ENCODE measurements at places on chromosomes 12 and 14.

- no peak for DNase-seq
These were observed 620 bp downstream of the PGAM5 start for GRCh38 chr12:132711080-132711843.

- DNase-seq = no peak
These were observed 89.2 kb upstream of the DYNC1H1 start for GRCh38 chr14:101875041-101875726.

DNA sequence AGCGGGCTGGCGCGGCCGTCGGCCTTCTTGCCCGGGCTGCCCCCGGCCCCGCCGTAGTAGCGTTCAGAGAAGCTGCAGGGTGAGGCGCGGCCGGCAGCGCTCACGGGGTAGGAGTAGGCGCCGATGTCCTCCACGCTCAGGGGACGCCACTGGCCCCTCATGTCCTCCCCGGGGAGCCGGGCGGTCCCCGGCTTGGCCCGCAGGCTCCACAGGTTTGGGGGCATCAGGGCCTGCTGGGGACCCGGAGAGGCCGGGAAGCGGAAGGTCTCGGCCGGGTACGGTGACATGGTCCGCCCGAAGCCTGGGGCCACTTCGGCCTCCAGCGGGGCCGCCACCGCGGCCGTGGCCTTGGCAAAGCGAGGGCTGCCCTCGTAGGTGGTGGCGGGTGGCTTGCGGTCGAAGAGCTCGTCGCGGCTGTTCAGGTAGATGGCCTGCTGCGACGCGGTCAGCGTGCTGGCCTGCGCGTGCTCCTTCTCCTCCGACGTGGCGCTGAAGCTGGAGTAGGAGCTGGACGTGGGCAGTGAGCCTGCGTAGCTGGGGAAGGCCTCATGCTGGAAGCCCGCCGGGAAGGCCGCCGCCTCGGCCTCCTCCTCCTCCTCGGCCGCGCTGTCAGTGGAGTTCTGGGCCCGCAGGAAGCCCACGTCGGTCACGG lies 48.7 kb downstream of the BEGAIN start:
- DNase-seq = no peak

DNA sequence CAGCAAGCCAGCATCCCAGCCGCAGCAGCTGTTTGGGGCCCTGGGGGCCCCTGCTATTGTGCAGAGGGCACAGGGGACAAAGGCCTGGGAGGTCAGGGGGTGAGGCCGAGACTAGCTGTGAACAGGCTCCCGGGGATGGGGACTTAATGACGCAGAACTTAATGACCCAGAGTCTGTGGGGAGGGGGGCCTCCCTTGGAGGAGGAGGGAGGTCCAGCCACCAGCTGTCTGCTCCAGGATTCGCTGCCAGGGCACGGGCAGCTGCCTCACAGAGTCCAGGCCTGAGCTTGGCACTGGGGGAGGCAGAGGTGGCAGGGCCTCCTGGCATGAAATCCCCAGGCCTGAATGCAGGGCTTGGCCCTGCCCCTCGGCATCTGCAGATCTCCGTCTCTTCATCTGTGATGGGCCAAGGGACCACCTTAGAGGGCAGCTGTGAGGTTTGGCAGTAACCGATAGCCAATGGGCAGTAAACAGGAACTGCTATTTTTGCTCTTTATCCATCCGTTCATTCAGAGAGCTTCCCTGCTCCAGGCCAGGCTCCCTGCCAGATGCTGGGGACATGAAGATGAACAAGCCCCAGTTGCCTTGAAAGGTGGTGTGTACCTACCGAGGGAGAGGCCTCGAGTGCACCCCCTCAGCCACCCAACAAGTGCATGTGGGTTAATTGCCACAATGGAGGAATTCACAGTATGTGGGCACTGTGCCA lies 6.7 kb downstream of the FAM222A start:
- DNase-seq = no peak

- DNase-seq = no peak
These were observed 759.7 kb downstream of the DIO2 start for GRCh38 chr14:79451601-79452000.

DNA sequence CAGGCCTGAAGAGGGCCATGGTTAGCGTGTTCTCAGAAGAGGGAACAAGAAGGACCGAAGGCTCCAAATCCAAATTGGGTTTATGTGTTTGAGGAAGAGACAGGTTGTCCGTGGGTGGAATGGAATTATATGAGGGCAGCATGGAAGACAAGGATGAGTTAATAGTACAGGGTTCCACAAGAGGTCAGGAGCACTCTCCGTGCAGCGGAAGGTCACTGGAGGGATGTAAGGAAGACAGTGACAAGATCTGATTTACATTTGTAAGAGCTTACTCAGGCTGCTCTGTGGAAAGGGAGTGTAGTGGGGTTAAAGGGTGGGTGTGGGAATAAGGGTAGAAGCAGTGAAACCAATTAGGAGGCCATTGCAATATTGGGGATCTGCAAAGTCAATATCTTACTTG lies 97.0 kb downstream of the TPH2 start:
- DNase-seq = no peak

GRCh38 chr14:59229653-59230406 lies 41.4 kb downstream of the DAAM1 start:
- no peak for DNase-seq

DNA sequence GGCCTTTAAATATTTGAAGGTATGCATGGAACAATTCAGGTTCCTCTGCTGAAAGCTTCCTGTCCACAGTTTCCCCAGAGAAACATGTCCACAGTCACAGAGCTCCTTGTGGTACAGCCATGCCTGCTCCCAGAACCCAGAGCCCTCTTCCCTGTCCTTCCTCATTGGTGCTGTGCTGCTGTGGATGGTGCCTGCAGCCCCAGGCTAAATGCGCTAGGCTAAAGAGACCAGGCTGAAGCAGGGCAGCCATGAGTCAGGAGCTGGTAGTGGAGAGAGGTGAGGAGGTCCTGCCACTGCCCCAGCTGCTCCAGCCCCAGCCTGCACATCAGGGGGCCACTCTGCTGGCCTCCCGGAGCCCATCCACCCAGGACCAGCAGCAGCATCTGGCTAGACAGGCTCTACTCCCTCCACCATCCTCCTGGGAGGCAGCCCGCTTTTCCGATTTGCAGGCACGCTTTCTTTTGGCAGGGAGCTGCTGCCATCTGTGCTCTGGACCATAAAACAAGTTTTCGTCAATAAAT lies 65.4 kb upstream of the DDX11 start:
- no peak for DNase-seq

- DNase-seq = no peak
These were observed 141.2 kb downstream of the SYNE2 start for GRCh38 chr14:63993992-63994391.

- no peak for DNase-seq
These were observed 26.8 kb downstream of the CCDC177 start for GRCh38 chr14:69547701-69548348.

- no peak for DNase-seq
These were observed 3.8 kb upstream of the GZMH start for GRCh38 chr14:24613241-24613640.

DNA sequence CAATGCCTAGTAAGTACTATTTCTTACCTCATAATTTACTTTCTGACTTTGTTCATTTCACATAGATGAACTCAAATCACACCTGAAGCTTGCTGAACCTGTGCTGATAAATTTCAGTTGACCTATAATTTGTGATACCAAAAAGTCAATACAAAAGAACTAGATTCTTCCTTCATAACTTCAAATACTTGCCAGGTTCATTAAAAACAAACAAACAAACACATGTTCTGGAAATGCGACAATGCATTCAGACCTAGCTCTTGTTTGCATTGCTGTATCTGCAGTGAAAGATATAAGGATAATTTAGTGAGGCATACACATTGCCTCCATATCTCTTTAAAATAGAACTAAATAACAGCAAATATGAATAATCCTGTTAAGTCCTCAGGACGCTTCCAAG lies 221.3 kb downstream of the GXYLT1 start:
- DNase-seq = no peak

DNA sequence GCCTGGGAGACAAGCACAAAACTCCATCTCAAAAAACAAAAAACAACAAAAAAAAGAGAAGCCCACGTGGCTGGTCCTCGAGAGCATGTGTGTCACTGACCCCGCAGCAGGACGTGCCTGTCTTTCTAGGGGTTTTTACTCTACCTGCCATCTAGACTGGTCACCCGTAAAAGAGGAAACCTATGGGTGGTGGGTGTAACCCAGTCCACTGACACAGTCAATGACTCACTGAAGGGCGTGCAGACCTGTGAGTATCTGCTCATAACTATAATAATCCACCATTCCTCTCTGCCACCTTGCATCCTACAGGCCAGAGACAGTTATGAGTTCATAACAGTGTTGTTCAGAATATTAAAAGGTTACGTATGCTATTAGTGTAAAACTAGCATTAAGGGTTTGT lies 4.6 kb downstream of the GOLGA3 start:
- DNase-seq = no peak

DNA sequence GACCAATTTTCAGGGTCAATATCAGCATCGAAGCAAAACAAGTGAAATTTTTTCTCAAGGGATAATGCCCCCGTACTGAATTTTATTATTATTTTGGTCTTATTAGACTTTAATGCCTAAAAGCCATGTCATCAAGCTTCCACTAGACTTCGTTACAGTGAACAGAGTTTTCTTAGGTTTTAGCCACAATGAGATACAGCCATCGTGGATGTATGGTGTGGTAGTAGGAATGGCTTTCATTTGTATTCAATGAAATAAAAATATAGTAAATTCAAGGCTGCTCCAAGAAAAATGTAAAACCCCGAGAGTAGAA lies 11.7 kb downstream of the TAOK3 start:
- no peak for DNase-seq

DNA sequence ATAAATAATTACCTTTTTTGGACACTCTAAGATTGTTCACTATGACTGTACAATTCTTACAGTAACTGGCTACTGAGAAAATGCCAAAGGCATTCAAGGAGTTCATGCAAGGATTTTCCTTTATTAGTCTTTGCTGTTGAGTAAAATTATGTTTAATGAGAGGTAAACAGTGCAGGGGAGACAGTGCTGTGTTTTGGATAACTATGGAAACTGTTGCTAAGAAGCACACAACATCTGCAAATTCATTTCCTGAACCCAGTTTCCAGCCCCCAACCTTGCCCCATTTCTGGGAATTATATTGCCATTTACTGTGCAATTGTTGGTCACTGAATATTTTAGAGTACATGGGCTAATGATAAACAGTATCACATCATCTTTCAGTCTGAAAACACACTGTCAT lies 1005.8 kb downstream of the TRHDE start:
- DNase-seq = no peak

GRCh38 chr14:103217538-103217937 lies 94.3 kb downstream of the TNFAIP2 start:
- no peak for DNase-seq

- DNase-seq = no peak
These were observed 44.5 kb downstream of the BEGAIN start for GRCh38 chr14:100542619-100543205.

DNA sequence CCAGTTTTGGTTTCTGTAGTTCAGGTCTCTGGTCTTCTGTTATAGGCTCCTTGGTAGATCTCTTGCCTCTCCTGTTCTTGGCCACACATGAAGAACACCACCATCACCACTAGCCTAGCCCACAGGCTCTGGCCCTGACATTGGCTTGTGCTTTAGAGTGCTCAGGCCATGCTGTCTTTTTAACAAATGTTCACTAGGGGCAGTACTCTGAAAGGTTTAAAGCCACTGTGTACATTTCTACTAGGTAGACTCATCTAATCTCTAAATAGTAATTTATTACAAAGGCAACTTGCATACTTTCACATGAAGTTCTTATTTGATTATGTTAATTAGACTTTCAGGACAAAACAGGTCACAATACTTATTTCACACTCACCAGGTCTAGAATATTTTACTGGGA lies 38.3 kb downstream of the PDE6H start:
- no peak for DNase-seq

DNA sequence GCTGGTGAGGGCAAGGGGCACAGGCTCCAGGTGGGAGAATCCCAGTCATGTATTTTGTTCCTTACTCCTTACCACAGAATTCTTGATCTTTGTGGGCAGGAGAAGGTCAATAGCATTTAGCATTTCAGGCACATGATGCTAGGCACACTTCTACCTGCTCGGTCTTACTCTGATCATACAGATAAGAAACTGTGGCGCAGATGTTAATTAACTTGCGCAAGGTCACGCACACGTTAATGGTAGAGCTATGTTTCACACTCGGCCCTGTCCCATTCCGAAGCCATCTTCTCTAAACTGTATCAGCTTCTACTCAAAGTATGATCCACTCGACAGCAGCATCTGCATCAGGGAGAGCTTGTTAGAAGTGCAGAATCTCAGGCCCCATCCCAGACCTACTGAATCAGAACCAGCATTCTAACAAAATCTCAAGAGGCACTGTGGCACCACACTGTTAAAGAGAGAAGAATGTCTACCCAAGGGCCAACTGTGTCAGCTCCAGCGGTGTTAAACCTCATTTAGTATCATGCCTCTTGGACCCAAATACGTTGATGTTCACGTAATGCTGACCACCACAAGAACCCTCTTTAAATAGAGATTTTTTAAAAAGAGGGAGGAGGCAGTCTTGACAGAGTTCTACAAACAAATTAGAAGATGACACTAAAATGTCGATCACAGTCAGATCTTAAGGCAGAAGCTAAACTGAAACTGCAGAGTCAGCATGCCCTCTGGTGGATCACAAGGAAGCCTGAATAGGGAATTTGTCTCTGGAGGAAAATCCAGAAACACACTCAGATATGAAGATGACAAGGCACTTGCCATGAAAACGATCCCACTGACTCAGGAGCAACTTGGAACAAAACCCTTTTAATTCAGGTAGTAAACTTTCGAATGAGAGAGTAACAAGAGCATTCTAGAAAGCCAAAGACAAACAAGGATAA lies 7.3 kb downstream of the STXBP6 start:
- no peak for DNase-seq

DNA sequence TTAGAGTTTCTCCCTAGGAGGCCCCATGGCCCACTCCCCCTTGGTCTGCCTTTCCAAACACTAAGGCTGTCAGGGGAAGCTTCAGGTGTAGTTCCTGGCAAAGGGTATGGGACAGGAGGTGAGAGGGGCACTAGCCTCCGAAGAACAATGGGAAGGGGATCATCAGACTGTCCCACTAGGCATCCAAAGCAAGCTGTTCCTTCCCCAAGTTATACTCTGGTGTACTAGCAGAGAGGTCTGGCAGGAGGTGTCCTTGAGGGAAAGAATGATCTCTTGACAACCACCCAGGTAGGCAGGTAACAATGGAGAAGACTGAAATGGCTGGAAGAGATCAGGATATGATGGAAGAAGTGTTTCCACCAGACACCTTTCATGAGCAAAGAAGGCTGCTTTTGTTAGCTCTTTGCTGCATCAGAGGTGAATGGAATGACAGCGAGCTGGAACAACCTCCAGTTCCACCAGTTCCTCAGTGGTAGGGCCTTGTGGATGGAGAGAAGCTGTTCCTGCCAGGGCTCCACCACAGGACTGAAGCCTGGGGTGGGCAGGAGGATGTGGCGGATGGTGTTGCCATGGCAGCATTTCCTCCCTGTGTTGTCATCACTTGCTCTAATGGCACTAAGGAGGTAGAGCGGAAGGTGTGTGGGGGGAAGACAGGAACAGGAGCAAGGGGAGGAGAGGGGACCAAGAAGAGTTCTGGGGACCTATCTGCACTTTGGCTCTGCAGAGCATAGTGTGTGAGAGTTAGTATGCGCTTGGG lies 2.3 kb upstream of the AGAP2 start:
- peak; percentile 54 for DNase-seq
